ENCODE measurements at places on chromosomes 4 and X.

GRCh38 chr4:147853706-147854105 is 121.8 kb downstream of the ARHGAP10 start:
- DNase-seq: no peak

- DNase-seq: no peak
These were observed 161.3 kb downstream of the FNIP2 start for GRCh38 chr4:158929939-158930638.

- DNase-seq: no peak
These were observed 405.9 kb upstream of the MAD2L1 start for GRCh38 chr4:120472447-120473131.

GRCh38 chr4:54032558-54033135 is 31.8 kb downstream of the CHIC2 start:
- peak; percentile 77 for DNase-seq

- DNase-seq: no peak
These were observed 127.4 kb downstream of the CPE start for GRCh38 chr4:165505958-165506837.

DNA sequence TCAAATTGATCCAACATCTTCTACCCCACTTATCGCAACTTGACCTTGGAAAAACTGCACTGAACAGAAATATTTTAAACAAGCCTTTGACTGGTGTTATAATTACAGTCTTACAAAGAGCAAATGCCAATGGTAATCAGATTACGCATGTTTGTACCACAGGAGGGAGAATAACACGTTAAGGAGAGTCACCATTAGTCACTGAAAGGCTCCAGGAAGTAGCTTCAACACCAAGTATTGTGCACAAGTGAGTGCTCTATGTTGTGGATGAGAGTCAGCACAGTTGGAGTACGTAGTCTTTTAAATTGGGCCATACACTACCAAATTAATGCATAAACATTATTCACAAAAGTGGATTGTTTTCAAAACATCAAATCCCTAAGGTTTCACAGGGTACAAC is 1081.5 kb upstream of the TENM3 start:
- no peak for DNase-seq

GRCh38 chr4:43763029-43763610 is 685.5 kb downstream of the KCTD8 start:
- DNase-seq: no peak
